Upper lobe of right lung (tissue), 1 donor: ENCODE measurements at places on chromosomes 2 and 18. TPM values are rescaled to one million over a fixed set of nuclear protein-coding genes. Genes with fewer than 3 reads are reported as not detected.

DNA sequence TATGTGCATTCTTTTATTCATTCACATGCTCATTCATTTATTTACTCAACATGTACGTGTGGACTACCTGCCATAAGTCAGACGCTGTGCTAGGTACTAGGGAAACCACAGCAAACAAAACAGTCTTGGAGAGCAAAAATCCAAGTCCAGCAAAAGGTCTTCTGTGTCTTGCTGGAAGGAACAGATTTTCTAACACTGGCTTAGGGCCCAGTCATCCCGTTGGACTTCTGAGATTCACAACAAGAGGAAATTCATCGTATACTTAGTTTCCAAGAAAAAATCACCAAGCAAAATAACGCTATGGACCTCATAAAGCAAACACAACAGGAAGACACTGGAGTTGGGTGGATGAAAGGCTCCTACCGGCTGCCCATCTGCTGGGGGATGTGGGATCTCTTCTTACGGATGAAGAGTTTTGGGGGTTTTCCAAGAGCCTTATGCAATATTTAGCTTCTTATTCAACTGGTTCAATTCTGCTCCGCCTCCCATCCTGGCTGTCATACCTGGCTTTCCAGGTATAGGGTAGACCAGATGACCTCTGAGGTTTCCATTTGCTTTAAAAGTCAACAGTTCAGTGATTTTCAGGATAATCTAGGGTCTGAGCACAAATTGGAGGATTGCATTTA is 262.7 kb downstream of the HAUS1 start:
- no peaks in the 10 kb centered on the region for H3K4me1 ChIP-seq
- no peaks in the 10 kb centered on the region for H3K36me3 ChIP-seq
- H3K4me3 ChIP-seq, result no peak overlapping the region
- DNase-seq, result no peak
- no peak overlapping the region for H3K27ac ChIP-seq

Gene FIGN
- total RNA-seq, result 6.5 TPM

DNA sequence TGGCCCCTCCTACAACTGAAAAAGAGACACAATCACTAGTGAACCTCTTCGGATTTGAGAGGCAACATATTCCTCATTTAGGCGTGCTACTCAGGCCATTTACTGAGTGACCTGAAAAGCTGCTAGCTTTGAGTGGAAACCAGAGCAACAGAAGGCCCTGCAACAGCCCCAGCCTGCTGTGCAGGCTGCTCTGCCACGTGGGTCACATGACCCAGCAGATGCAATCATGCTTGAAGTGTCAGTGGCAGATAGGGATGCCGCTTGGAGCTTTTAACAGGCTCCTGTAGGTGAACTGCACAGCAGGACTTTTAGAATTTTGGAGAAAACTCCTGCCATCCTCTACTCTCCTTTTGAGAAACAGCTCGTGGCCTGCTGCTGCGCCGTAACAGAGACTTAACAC is 578.6 kb upstream of the RAB6C start:
- H3K36me3 ChIP-seq, result no peaks in the 10 kb centered on the region
- no peaks in the 10 kb centered on the region for H3K4me1 ChIP-seq

- no peak for DNase-seq
- H3K36me3 ChIP-seq, result no peaks in the 10 kb centered on the region
- peak overlapping the region; percentile 80 for H3K27ac ChIP-seq
- peaks cover 5% of the 10 kb centered on the region for H3K4me1 ChIP-seq
- H3K27me3 ChIP-seq, result peaks cover 30% of the 10 kb centered on the region
These were observed 650 bp downstream of the CCBE1 start for GRCh38 chr18:59696311-59697235.
